ENCODE measurements at places on chromosomes 7 and 10.

- DNase-seq = no peak
Measured at GRCh38 chr10:15796098-15796759, 64.1 kb downstream of the MINDY3 start.

DNA sequence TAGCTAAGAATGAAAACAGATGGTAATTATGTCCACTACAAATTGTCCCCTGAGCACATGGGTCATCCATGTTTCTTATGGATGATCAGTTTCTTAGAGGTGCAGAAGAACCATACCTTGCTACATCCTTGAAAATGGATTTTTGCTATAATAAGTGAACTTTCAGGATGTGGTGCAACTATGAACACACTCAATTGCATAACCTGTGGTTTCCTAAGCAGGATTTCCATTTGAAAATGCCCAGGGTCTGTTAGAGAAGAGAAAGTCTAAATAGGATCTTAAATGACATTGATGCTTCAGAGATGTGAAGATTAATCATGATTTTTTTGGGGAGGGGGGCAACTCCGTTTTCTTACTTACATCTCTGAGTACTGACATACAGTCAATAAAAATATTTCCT is 39.6 kb upstream of the CACNB2 start:
- DNase-seq = no peak

DNA sequence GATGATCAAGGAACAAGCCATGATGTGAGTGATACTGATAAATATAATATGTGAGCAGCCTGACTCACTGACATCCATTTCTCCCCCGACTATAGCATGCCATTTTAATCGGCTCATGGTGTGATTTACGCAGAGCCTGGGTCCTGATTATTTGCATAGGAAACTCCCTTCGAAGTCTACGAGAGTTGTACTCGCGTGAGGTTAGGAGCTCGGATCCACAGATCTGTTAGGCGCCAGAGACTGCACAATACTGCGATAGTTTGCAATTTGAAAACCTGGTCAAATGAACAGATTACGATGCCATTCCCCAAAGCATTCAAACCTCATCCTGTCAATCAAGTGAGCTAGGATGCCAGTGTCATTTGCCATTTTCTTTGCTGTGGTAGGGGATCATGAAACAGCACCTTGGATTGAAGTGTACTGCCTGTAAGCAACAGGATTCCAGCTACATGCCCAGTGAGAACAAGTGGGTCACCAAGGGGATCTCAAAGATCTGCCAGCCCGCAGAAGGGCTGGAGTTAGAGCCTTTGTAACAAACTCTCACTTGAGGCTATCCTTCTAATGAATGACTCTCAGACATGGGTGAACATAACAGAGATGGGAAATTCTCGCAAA is 158.3 kb downstream of the FRMD4A start:
- DNase-seq = no peak

DNA sequence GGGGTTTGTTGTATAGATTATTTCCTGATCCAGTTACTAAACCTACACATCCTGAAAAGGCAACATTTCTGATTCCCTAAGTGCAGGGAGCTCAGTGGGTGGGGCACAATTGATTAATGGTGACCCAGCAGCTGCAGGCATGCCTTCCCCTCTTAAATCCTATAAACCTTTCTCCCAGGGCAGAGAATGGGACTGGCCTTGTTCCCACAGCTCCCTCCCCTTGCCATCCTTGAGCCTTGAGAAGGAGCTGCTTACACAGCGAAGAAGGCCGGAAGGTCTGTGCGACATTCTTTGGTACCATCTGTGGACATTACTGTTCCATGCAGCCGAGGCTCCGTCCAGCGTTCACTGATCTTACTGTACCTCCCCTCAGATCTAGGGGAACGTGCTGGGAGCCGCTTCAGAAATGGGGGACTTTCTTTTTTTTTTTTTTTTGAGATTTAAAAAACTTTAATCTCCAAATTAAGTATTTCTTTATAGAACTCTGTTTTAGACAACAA is 14.3 kb downstream of the KLF6 start:
- DNase-seq = no peak

GRCh38 chr10:49616421-49617101 is 2.7 kb downstream of the CHAT start:
- DNase-seq = no peak

- no peak for DNase-seq
Measured at GRCh38 chr10:90832111-90832510, 25.7 kb downstream of the HTR7 start.

DNA sequence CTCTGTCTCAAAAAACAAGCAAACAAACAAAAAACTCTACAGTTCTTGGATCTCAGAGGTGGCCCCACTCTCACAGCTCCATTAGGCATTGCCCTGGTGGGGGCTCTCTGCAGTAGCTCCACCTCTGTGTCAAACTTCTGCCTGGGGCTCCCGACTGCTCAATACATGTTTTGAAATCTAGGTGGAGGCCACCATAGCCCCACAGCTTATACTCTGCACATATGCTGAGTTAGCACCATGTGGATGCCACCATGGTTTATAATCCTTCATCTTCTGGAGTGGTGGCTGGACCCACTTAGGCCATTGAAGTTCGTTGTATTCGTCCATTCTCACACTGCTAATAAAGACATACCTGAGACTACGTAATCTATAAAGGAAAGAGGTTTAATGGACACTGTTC is 78.4 kb downstream of the SEPTIN14 start:
- DNase-seq = no peak

- no peak for DNase-seq
Measured at GRCh38 chr7:2242541-2243429, 759 bp downstream of the NUDT1 start.

GRCh38 chr10:73910764-73911552 is at the start of gene PLAU:
TSS of gene PLAU (plus strand) at chr10:73911132. CDS start at chr10:73911556, 424 bp downstream.
- DNase-seq = peak; percentile 44

DNA sequence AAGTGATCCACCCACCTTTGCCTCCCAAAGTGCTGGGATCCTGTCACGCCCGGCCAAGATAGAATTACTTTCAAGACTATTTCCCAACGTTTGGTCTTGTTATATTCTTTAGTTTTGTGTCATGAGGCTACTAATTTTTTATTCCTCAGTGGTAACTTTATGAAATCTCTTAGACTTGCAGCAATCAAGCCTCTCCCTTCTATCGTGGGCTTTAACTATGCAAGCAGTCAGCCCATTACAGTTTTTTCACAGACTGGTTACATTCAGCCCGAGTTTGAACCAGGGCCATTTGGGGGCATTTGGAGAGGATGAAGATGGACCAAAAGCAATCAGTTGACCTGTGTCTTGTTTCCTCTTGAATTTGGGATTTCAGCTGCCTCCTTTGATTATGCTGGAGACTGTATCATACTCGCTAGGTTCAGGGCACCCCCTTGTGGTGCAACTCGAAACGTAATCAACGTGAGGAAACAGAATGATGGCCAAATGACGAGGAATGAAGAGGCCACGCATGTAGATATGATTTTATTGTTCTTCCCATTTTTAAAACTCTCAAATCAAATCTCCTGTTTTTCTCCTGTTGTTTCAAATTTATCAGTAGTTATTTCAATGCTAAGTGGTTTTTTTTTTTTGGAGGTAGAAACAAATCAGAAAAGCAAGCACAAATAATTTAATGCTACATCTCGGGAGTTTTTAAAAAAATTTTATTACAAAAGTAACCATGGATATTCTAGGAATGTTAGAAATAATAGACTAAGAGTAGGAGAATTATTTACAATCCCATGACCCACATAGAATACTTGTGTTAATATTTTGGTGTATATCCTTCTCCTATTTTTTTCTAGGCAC is 151.6 kb downstream of the KIAA1217 start:
- DNase-seq = no peak

- no peak for DNase-seq
Measured at GRCh38 chr7:69374044-69374425, 224.2 kb upstream of the AUTS2 start.

DNA sequence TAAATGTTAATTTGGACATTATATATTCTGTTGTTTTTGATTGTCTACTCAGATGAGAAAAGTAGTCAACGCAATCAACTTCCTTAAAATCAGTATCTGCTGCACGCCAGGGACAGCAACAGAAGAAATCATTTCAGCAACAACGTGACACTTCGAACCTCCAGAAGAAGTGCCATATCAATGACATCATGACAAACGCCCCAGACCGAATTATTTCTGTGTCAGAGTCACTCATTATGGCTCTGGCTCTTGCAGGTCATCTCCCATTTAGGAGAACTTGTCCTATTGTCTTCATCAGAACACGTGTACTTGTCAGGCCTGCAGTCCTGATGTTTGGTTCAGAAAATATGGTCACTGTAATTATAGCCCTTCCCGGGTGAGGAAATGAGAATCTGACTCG is 276.3 kb downstream of the ADARB2 start:
- no peak for DNase-seq

GRCh38 chr10:75553550-75553949 is 122.1 kb downstream of the LRMDA start:
- DNase-seq = no peak

- no peak for DNase-seq
Measured at GRCh38 chr10:89303161-89303560, 1.3 kb downstream of the IFIT2 start.

DNA sequence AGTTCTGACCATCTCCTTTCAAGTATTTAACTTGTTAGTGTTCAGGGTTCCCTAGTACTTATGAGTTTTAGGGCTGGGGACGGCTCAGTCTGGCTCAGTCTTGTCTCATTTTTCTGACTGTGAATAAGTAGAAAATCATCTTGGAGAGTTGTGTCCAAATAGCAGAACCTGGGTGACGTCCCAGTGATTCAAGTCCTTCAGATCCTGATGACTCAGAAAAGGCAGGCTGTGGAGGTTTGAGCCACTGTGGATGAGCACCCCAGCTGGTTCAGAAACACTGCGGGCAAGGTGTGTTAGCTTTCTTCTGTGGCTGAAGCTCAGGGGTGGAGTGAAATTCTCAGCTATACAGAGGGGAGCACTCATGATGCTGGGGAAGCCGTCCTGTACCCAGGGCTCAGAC is 154.4 kb upstream of the NPY start:
- no peak for DNase-seq

DNA sequence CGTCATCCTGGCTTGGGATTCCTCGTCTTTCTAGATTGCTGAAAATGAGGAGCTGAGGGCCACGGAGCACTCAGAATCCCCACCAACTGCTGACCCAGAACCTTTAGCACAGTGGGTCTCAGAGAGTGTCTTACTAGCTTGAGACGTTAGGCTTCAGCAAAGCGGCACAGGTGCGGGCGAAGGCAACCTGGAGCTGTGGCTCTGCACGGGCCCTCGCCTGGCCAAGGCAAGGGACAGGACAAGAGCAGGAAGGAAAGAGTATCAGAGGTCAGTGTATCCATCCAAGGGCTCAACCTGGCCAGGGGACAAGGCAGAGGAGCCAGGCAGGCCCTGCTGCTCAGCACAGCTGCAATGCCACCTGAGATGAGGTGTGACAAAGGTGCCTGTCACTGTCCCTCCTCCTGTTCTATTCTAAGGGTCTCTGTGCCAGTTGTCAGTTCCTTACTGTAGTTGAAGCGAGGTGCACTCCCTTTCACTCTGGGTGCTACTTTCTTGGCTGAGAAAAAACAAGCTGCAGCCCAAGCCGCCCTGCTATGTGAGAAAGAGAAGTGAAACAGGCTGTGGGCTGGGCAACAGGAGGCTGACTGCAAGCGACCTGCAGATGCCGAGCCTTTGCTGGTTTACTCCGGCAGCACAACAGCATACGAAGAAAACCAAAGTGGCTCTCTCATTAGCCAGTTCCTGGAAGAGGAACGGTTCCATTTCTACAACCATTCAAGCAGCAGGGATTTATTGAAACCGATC is 33.3 kb upstream of the KDM7A start:
- no peak for DNase-seq

GRCh38 chr10:62528441-62528840 is 154.3 kb downstream of the ZNF365 start:
- DNase-seq = no peak

GRCh38 chr10:78371136-78371535 is 337.5 kb downstream of the RPS24 start:
- DNase-seq = no peak

DNA sequence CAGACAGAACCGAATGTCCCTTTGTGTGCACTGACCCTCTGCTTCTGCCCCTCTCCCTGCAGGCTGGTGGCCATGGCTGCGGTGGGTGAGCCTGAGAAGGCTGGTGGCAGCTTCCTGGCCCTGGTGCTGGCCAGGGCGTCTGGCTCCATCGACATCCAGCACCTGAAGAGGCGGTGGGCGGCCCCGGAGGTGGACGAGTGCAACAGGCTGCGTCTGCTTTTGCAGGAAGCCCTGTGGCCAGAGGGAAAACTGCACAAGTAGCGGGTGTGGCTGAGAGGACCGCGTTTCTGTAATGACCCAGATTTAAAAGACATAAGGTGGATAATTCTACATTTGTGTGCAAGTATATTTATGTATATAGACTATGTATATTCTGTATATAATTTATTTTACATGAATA is 89.2 kb downstream of the DYNC2I1 start:
- DNase-seq = peak; percentile 66

- DNase-seq = no peak
Measured at GRCh38 chr7:70763961-70764691, 367.8 kb upstream of the GALNT17 start.

GRCh38 chr10:125130916-125131315 is 29.4 kb downstream of the CTBP2 start:
- DNase-seq = no peak

- no peak for DNase-seq
Measured at GRCh38 chr10:8181496-8182157, 127.1 kb downstream of the GATA3 start.

GRCh38 chr10:21808550-21808949 is 195.0 kb downstream of the DNAJC1 start:
- no peak for DNase-seq

Measured in NCI-H510A (cell line).